ENCODE measurements at places on chromosomes 5 and 9.

DNA sequence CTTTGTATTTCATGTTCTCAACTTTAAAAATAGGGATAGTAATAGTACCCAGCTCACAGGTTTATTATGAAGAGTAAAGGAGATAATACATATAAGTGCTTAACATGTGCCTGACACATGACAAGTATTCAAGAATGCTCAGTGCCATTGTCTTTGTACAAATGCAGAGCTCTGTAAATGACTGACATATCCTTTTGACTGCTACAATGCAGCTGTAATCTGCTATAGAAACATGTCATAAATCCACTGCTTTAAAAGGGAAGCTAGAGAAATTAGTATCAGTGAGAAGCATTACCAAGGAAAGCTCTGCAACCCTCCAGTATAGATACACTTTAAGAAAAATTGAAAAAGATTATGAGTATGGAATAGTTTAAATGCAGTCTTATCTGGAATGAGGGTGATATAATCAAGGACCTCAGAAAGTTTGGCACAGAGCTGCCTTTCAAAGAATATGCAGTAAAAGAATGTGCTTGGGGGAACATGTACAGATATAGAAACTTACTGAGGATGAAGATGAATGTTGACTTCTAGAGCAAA, 17.9 kb downstream of the ERAP1 start:
- DNase-seq, result no peak

DNA sequence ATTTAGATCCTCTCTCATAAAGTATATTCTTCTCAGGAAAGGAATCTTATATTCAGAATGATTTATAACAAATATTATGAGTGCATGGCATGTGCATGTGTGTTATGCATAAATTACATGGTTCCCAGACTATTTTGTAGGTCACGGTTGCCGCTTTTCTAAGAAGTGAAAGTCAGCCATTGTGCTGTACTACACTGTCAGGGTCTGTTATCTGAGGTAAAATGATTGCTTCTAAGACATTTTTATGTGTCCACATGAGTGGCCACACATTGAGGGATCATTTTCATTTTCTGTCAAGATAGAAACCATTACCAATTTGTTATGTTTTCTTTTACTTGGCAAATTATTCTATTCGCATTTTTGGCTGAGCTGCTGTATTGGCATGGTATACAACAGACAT, 210.8 kb downstream of the CWC27 start:
- no peak for DNase-seq

DNA sequence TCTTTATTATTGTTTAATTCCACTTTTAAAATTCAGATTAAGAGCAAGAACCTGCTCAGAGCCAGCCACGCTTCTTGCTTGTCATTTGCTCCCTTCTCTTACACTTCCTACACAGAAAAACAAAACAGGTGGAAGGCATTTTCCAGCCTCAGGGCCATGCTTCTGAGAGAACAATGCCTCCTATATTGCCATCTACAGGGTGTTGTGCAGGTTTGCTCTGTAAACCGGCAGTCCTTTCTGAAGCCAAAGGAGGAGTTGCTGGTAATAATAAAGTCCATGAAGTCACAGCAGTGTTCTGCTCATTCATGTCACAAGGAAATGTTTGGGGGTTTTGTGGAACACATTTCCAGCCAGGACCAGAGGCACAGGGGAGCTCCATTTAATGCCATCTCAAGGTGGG, 16.1 kb upstream of the PRLR start:
- no peak for DNase-seq

DNA sequence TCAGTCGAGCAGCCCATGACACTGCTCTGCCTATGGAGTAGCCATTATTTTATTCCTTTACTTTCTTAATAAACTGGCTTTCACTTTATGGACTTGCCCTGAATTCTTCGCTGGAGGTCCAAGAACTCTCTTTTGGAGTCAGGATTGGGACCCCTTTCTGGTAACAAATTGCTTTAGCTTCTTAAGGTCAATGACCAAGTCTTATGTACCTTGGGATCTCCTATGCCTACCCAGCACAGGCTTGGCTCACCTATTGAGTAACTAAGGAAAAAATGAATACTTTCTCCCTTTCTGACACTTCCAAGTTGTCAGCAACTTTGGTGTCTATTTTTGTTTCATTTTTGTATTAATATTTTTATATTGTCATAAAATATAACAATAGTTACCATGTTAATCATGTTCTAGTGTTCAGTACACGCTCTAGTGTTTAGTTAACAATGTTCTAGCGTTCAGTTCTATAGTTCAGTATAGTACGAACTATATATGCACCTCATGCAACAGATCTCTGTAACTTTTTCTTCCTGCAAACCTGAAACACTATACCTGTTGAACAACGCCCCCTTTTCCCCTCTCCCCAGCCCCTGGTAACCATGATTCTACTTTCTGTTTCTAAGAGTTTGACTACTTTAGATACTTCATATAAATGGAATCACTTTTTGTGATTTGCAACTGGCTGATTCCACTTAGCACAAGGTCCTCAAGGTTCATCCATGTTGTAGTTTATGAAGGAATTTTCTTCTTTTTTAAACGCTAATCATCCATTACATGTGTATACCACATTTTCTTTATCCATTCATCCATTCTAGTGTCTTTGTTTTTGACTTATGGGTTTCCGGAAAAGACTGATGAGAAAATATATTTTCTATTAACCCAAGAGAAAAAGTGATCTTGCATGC, 1.8 kb upstream of the RHOBTB3 start:
- DNase-seq, result no peak

GRCh38 chr9:37917801-37918664, 14.1 kb upstream of the SLC25A51 start:
- DNase-seq, result no peak

GRCh38 chr5:177501874-177502678, 4.7 kb upstream of the PDLIM7 start:
- DNase-seq, result no peak

GRCh38 chr9:98796364-98797101, at the start of gene ANKS6:
Gene ANKS6, minus strand, starts transcription at chr9:98796555. Its CDS starts 64 bp downstream, at chr9:98796491.
- peak; percentile 37 for DNase-seq

- no peak for DNase-seq
Observed at GRCh38 chr5:18686253-18686652, 1052.0 kb downstream of the TAF11L14 start.

GRCh38 chr5:57225553-57225952, 51.7 kb downstream of the GPBP1 start:
- no peak for DNase-seq

DNA sequence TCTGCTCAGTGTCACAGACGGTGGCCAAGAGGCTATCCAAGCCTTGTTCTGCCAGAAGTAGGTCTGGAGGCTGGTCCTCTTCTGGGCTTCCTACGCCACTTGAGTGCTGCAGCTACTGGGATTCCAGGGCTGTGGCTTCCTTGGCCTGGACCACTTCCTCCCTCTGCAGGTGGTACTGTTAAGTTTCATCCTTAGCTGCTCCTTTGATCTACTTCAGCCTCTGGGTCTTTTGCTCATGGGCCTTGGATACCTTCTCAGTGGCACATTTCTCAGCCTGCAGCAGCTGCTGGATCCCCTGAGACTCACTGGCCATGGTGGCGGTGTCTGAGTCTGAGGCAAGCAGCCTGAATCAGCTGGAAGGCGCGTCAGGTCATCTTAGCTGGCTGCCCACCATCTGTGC, 10.3 kb downstream of the CNOT8 start:
- no peak for DNase-seq

GRCh38 chr5:127014573-127014972, 15.8 kb downstream of the MARCHF3 start:
- DNase-seq, result no peak

DNA sequence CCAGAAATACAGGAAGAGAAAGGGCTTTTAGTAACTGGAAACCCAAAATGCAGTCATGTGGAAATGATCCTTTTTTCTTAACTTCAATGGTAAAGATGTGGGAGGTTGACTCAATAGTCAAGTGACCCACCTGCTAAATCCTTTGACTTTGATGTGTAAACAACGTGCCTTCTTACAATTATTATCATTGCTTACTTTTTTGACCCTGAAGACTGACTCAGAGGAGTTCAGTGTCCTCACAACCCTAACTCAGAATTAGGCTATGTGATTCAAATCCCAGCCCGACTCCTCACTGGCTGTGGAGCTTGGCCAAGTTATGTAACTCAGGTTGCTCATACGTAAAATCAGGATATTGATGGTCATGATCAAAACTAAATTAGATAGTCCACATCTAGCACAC, 27.9 kb downstream of the ANXA1 start:
- DNase-seq, result no peak

- peak; percentile 97 for DNase-seq
Observed at GRCh38 chr5:7548596-7548995, 152.7 kb downstream of the ADCY2 start.

- no peak for DNase-seq
Observed at GRCh38 chr5:159202151-159202550, 7.2 kb downstream of the RNF145 start.

GRCh38 chr5:10503997-10504793, 59.7 kb upstream of the ANKRD33B start:
- no peak for DNase-seq

- no peak for DNase-seq
Observed at GRCh38 chr9:14272927-14273528, 40.9 kb downstream of the NFIB start.

DNA sequence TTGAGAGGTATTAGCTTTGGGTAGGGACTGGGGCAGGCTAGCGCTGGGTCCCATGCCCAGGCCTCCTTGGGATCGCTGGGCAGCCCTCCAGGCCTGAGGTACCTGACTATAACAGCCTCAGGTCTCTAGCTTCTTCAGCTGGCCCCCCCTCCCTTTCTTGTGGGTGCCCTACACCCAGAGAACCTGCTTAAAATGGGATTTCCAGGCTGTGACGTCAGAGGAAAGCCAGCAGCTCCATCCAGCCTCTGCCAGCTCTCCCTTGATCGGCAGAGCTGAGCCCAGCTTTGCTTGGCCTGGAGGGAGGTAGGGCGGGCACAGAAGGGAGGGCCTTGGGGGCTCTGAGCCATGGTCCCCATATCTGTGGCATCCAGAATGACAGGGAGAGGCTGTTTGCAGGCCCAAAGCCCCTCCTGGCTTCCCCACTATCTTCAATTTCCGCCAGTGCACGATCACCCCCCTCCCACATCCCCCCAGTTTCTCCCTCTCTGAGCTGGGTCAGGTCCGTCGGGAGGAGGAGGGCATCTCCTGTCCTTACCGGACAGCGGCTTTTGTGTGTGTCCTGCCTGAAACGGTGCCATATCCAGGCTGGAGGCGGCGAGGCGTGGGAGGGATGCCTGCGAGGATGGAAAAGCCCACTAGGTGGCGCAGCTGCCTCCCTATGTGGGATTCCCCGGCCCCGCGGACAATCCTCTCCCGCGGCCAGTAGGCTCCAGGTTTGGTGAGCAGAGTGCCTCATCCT, 10.8 kb downstream of the REEP2 start:
- DNase-seq, result peak; percentile 48

DNA sequence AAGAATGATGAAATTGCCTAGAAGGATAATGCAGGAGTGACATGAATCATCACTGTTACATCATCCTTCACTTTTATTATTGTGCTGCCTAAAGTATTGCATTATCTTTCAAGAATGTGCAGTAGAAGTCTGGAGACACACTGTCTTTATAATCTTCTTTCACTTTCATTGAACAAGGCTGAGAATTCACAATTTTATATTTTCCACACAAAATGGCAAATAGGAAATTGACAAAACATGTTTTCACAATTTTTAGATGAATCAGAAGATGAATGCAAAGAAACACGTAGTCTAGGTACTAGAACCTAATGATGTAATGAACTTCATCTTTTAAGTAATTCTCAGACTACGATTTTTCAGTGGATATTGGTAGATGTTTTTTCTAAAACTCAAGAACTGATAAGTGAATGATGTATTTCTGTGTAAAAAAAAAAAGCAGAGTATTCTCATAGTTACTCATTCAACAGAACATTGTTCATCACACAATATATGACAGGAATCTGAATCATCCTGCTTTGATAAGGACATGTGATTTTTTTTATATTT, 131.5 kb upstream of the GRHPR start:
- DNase-seq, result no peak

- no peak for DNase-seq
Observed at GRCh38 chr5:15260356-15261268, 239.4 kb upstream of the FBXL7 start.

- no peak for DNase-seq
Observed at GRCh38 chr9:92966518-92966800, 19.1 kb downstream of the FGD3 start.

DNA sequence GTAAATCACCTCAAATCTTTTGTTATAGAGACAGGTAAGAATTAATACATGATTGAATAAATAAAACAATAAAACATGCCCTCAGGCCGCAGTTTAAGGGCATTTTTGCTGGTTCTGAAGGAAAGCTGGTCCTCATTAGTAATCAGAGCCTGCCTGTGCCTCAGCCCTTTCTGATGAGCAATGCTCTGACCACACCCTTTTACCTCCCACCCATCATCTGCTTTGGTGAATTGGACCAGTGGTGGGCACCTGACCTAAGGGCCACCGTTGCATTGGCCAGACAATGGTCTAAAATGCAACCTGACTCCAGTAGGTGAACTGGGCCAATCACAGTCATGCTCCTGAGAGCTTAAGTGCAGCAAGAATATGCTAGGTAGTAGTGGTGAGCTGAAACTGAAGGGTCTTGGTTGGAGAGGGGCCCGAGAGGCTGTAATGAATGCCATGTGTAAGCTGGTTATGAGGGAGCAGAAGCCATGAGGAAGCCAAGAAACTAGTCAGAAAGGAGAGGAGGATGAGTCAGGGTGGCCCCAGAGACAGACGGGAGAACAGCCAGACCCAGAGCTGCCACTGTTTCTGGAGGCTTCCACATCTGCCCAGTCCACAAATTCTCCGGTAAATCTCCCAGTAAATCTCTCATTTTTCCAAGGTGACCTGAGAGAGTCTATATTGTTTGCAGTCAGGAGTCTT, 45.5 kb upstream of the ZSWIM6 start:
- DNase-seq, result no peak

GRCh38 chr5:43104057-43104456, 16.7 kb upstream of the ZNF131 start:
- no peak for DNase-seq

DNA sequence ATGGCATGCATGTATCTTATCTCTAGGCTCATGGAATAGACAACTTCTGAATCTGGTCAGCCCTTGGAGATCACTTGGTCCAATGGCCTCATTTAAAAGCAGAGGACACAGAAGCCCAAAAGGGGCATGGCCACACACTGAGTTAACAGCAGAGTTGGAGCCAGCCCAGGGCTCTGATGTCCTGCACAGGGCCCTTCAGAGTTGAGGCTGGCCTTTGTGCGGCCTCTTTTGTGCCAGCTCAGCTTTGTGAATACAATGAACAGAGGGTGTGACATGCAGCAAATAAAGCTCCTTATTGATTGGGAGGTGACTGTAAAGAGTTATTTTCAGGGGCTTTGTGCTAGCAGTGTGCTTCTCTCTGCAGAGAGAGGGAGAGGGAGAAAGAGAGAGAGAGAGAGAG, 150.1 kb upstream of the STK32A start:
- no peak for DNase-seq

DNA sequence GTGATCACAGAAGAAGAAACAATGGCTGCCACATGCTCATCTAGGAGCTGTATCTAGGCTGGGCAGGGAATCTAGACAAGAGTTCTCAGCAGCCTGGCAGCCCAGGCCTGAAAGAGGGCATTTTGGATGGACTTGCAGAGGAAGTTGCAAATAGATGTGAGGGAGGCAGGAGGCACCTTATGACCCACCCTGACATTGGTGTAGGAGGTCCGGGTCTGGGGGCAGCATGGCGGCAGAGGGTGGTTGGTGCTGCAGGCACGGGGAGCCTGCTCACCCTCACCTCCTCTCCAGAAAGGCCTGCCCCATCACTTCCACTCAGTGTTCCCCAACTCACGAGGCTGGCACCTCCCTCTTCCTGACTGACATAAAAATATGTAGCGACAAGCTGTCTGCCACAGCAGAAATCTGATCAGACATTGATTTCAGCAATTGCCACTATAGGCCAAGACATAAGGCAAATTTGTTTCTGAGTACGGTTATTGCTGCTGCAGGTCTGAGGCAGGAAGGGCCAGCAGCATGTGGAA, 217.6 kb downstream of the PBX3 start:
- DNase-seq, result no peak

GRCh38 chr5:33311893-33312292, 128.9 kb upstream of the TARS1 start:
- DNase-seq, result no peak

Measured in NCI-H1105 treated with DMSO at 0.1 percent for 48 hours (cell line).